ENCODE measurements at places on chromosomes 2 and 18.

DNA sequence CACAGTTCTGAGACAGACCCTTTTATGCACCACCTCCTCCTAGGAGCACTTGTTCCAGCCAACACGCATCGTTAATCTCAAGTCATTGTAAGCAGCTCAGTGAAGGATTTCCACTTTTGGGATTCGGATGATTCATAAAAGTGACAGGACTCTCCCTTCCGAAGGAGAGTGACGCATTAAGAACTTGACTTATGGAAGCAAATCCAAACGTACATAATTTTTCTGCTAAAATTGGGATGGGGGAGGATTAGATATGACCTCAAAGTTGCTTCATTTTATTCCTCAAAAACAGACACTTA is 165.7 kb downstream of the TWIST2 start:
- DNase-seq, result no peak

- DNase-seq, result no peak
These were observed 33.0 kb upstream of the GATA6 start for GRCh38 chr18:22136395-22136794.

DNA sequence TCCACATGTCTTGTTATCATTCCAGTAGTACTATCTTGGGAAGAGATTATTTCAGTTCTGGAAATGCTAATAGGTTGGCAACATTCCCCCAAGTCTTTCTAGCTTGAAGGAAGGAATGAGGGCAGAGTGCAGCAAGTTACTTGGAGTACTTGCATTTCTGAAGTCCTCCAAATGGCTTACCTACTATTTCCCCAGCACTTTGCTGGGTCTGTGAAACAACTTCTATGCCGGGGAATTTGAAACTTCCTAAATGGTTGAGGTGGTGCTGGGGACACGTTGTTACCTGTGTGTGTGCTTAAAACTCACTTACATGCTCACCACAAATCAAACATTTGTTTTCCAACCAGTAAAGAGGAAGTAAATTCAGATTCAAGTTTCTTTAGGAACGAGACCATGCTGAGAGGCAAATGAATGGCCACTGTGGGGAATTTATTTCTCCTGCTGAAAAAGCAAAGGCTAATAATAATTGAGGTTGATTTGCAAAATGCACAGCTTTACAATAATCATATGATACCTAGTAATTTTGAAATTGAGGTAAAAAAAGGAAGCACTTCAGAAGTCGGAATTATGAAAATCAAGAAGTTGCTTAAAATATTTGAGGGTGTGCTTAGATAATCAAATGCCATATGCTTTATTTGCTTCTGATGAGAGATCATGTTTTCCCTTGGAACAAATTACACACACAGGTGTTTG is 1167.7 kb upstream of the ZEB2 start:
- no peak for DNase-seq

- DNase-seq, result peak; percentile 21
These were observed 446.7 kb downstream of the RNF144A start for GRCh38 chr2:7363906-7364305.

- DNase-seq, result no peak
These were observed 60.7 kb downstream of the ASXL2 start for GRCh38 chr2:25817630-25818029.

- DNase-seq, result no peak
These were observed 77.2 kb downstream of the TCF4 start for GRCh38 chr18:55510809-55511208.

- no peak for DNase-seq
These were observed 46.3 kb downstream of the C1QL2 start for GRCh38 chr2:119112230-119112629.

DNA sequence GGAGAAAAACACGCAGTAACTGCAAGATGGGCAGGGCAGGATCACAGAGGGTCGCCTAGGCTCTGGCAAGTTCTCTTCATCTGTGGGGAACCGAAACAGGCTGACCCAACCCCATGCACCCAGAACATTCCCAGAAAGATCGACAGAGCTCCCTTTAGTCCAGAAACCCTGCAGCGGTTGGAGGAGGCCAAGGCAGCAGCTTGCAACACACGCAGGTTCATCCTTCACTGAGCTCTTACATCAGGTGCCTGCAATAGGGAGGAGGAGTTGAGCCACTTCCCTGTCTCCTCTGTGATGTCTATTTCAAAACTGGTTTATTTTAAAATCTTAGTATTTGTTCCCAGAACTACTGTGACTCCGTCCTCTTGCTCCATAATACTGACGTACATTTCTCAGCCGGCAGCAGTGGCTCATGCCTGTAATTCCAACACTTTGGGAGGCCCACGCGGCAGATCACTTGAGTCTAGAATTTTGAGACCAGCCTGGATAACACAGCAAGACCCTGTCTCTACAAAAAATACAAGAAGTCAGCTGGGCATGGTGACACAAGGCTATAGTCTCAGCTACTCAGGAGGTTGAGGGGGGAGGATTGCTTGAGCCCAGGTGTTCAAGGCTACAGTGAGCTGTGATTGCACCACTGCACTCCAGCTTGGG is 11.5 kb upstream of the SLC11A1 start:
- DNase-seq, result no peak

- DNase-seq, result no peak
These were observed 101.7 kb downstream of the POLR1A start for GRCh38 chr2:86003967-86004366.

DNA sequence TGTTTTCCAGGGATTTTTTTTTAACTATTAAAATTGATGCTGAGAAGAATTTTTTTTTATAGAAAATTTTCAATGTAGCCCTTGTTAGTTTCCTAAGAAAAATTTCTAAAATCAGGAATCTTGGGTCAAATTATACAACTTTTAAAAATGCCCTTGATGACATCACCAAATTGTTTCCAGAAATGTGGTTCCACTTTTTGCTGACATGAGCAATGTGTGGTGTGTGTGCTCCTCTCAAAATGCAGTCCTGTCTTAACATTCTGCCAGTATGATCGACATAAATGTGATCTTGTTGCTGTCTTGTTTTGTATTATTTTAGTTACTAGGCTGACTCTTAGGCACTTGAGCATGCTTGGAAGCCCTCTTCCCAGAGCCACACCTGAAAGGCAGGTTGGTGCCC is 89.7 kb upstream of the ST6GAL2 start:
- DNase-seq, result no peak

DNA sequence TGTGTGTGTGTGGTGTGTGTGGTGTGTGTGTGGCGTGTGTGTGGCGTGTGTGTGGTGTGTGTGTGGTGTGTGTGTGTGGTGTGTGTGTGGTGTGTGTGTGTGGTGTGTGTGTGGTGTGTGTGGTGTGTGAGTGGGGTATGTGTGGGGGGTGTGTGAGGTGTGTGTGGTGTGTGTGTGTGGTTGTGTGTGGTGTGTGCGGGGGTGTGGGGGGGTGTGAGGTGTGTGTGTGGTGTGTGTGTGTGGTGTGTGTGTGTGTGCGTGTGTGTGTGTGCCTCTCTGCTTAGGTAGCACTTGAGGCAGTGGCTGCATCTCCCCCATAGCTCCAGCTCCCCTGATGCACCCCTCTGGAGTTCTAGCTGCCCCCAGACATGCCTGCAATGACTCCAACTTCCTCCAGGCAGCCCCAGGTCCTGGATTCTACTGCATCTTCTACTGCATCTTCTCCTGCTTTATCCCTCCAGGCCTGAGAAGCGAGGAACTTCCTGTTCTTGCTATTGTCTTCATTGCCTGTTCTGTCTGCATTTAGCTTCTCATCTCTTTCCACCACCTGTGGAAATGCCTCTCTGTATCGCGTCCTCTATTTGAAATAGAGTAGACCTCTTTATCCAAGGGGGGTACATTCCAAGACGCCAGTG is 22.2 kb upstream of the MLPH start:
- DNase-seq, result no peak

- peak; percentile 5 for DNase-seq
These were observed 262.3 kb downstream of the NRXN1 start for GRCh38 chr2:50769406-50770181.

- DNase-seq, result no peak
These were observed 232.9 kb upstream of the SIX3 start for GRCh38 chr2:44708661-44709000.

GRCh38 chr2:123659120-123659519 is 366.0 kb upstream of the CNTNAP5 start:
- DNase-seq, result no peak

- no peak for DNase-seq
These were observed 45.0 kb upstream of the MCFD2 start for GRCh38 chr2:46960618-46961017.

- DNase-seq, result no peak
These were observed 199.2 kb upstream of the TNP1 start for GRCh38 chr2:217058791-217059755.

GRCh38 chr2:238158509-238159070 is at the start of gene ERFE:
Gene ERFE, plus strand, starts transcription at chr2:238158970. Its CDS starts 38 bp downstream, at chr2:238159008.
- peak; percentile 72 for DNase-seq

GRCh38 chr2:15189216-15189615 is 371.9 kb downstream of the NBAS start:
- no peak for DNase-seq

DNA sequence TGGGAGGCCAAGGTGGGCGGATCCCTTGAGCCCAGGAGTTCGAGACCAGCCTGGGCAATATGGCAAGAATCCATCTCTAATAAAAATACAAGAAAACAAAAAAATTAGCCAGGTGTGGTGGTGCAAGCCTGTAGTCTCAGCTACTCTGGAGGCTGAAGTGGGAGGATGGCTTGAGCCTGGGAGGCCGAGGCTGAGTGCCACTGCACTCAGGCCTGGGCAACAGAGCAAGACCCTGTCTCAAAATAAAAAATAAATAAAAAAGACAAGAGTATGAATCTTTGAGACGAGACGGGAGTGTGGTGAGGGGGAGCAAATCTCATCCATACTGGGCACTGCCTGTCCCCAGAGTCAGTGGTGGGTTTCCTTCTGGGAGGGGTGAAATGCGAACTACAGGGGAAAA is 12.2 kb downstream of the GPR17 start:
- DNase-seq, result no peak

- no peak for DNase-seq
These were observed 40.0 kb downstream of the ASXL2 start for GRCh38 chr2:25838152-25838756.

DNA sequence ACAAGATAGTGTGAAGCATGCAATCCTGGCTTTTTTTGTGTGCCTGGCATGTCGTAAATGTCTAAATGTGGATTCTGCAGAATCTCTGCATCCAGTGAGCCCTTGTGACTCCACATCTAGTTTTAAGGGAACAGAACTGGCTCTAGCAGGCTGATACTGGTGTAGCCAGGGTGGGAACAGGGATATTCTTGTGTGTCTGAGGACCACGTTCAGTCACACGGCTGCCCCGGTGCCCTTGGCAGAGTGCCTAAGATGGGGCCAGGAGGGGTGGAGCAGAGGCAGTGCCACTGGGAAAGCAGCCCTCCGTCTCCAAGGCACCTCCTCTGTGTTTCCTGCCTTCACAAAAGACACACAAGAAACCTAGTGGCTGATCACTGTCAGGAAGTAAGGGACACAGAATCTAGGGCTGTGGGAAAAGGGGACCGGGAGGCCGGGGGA is 91.5 kb upstream of the PARD3B start:
- peak; percentile 31 for DNase-seq

DNA sequence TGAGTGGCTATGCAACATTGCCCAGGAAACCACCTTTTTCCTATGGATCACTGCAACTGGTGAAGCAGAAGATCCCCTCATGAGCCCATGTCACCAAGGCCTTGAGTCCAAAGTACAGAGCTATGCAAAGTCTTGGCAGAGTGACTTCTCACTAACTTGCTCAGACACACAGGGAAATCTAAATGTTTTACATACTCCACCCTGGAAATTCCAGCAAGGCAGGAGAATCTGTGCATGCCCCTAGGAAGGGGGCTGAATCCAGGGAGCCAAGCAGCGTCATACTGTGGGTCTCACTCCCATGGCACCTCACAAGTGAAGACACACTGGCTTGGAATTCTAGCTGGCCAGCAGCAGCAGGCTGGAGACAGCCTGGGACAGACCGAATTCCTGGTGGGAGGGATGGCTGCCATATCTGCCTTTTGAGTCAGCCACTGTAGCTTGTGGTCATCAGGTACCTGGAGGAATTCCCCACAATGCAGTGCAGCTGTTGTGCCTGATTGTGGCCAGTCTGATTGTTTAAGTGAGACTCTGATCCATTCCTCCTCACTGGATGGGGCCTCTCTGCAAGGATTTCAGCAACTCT is 1817.4 kb downstream of the SUCLG1 start:
- DNase-seq, result no peak

GRCh38 chr18:57207124-57207916 is 60.4 kb downstream of the BOD1L2 start:
- no peak for DNase-seq

- no peak for DNase-seq
These were observed 4.3 kb upstream of the GBX2 start for GRCh38 chr2:236172255-236173035.

DNA sequence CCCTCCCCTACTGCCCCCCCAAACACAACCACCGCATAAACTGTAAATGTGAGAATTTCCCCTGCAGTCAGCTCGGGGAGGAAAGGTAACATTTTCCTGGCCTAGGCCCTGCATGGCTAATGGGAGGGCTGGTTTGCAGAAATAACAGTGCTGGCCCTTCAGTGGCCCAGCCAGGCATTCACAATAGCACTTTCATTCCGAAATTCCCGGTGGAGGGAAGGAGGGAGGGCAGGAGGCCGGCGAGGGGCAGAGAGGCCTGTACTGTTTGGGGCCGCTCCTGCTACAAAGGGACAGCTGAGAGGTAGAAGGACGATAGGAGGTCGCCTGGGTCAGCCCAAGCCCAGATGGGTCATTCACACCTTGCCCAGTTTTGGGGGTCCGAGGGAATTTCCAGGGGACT is 11.3 kb downstream of the CYP26B1 start:
- DNase-seq, result no peak

GRCh38 chr2:197647961-197648690 is 27.3 kb downstream of the RFTN2 start:
- no peak for DNase-seq

- DNase-seq, result no peak
These were observed 10.2 kb downstream of the BOK start for GRCh38 chr2:241568726-241569125.

DNA sequence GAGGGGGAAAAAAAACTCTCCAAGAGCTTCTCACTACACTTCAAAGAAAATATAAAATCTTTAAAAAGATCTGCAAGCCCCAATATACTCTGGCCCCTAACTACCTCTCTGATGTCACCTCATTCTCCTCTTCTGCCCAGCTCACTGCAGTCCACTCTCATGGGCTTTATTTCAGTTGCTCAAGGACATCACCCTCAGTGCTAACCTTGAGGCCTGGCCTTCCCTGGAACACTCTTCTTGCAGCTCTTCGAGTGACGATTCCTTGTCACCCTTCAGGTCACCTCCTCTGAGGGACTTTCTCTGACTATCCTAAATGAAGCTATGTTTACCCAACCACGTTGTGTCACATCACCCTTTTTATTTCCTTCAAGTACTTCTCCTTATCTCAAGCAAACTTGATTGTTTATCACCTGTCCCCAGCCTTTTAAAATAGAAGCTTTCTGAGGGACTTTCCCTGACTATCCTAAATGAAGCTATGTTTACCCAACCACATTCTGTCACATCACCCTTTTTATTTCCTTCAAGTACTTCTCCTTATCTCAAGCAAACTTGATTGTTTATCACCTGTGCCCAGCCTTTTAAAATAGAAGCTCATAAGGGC is 10.4 kb downstream of the RTTN start:
- DNase-seq, result no peak

- no peak for DNase-seq
These were observed 24.6 kb downstream of the DNAJC10 start for GRCh38 chr2:182740701-182741100.
